T-helper 22 cell (primary cell): ENCODE measurements at places on chromosomes 4 and X.
A peak's percentile ranks its signal among the peaks of the same experiment; 100 is the strongest.

DNA sequence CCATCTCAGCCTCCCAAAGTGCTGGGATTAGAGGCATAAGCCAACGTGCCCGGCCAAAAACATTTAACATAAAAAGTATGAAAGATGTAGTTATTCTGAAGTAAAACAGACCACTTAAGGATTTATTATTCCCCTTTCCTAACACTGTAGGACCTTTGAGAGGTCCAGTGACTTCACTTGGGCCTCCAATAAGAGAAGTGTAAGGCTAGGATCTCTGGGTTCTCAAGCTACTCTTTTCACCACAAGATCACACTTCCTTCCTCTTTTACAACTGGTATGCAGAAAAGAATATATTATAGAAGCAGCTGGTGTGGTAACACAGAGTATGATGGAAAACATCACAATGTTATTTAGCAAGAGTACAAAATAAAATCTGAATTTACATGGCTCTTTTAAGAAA lies 30.2 kb upstream of the CCNG2 start:
- DNase-seq: no peak

GRCh38 chr4:164596927-164597326 lies 157.0 kb upstream of the SMIM31 start:
- no peak for DNase-seq

DNA sequence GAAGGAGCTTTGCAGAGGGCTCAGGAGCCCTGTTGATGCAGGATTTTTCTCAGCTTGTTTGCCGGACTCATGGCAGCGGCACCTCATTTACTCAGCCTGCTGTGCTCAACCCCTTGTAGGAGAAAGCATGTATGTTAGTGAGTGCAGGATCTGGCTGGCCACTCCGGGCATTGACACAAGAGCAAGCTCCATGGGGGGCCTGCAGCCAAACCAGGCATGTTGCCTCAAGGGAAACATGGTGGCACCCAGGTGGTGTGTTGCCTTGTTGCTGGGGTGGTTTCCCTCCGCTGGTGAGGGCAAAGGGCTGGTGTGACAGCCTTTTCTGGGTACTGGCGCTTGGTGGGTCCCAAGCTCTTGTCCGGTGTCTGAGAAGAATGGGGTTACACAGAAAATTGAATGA lies 189.3 kb upstream of the ANXA3 start:
- DNase-seq: no peak

DNA sequence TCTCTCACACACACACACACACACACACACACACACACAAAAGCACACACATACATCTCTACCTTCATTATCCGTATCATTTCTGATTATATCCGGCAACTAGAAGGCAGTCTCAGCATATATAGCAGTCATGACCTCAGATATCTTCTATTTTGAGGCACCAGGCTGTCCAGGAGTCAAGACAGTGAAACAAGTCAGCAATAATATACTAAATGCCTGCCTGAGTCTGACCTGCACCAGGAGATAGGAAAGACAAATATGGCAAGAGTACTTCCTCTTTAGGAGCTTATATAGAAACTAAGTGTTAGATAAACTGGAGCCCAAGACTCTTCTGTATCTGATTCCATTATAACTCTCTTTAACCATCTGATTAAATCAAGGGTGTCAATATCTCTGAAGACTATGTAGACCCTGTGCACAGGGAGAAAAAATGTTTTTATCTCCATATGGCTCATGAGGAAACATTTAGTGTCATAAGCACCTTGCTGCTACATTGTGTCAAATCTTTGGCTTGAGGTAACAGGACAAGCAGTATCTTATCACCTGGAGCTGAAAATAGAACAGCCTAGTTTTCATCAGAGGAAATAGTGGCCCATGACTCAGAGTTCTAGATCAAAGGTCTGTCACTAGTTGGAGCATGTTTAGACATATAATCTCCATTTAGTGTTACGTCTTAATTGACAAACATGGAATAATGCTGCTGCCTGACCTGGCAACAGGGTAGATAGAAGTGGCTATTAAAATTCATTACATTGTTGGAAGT lies 27.0 kb upstream of the FAM47B start:
- DNase-seq: no peak

DNA sequence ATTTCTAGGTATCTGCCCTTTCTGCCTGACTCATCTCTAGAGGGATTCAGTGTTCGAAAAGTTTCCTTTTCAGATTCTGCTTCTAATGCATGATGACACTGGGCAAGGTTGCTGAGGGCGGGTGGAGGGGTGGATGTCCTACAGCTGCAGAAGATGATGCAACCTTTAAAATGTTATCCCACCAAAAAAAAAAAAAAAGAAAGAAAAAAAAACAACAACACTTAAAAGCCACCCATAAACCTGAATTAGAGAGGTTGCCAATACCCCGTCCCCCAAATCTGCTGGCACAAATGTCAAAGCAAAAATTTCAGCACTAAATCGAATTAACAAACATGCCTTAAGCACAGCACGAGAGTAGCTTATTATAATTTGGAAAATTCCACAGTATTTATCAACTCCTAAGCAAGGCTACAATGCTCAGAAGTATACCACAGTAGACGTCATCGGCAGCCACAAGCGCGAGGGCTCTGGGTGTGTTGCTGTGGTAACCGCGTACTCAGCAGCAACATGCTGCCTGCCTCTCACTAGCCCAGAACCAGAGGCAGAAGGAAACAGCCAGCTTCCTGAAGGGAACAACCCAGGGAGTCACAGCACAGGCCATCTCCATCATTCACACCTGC lies 167.5 kb upstream of the MAP3K15 start:
- DNase-seq: peak; percentile 80

DNA sequence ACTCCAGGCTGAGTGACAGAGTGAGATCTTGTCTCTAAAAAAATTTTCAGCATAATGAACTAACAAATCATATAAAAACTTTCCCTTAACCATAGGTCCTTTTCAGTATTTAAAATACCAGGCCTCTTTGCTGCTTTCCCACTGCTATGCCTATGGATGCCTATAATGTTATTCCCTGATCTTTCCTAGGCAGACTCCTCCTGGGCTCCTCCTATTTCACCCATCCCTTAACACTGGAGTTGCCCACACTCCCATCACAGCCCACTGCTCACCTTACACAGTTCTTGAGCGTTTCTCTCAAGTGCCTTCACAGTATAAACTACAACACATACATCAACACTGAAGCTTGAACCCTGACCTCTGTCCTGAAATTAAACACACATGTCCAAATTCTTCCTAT lies 31.6 kb downstream of the PAPSS1 start:
- DNase-seq: no peak

DNA sequence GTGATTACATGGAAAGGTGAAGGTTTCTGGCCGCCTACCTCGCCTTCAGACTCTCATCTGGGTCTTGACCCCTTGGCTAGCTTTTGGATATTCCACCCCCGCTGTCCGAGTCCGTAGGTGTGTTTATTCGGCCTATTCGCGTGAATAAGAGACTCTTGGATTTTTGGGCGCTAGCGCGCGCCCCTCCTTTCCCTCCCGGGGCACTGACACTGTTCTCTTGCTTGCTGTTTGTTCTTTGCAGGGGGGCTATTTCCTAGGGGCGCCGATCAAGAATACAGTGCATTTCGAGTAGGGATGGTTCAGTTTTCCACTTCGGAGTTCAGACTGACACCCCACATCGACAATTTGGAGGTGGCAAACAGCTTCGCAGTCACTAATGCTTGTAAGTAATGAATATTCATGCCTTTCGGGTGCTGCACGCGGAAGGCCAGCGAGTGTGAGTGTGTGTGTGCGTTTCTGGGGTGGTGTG lies 932 bp downstream of the GRIA2 start:
- no peak for DNase-seq

- no peak for DNase-seq
Observed at GRCh38 chrX:104172788-104173187, 6.5 kb downstream of the FAM199X start.

- DNase-seq: peak; percentile 38
Observed at GRCh38 chrX:1657367-1658070, 42.7 kb downstream of the ASMT start.

- DNase-seq: no peak
Observed at GRCh38 chrX:7062276-7062675, 85.2 kb upstream of the STS start.

GRCh38 chrX:21266949-21267348 lies 107.3 kb upstream of the CNKSR2 start:
- no peak for DNase-seq

- no peak for DNase-seq
Observed at GRCh38 chr4:120664851-120665250, 257.7 kb downstream of the PRDM5 start.

DNA sequence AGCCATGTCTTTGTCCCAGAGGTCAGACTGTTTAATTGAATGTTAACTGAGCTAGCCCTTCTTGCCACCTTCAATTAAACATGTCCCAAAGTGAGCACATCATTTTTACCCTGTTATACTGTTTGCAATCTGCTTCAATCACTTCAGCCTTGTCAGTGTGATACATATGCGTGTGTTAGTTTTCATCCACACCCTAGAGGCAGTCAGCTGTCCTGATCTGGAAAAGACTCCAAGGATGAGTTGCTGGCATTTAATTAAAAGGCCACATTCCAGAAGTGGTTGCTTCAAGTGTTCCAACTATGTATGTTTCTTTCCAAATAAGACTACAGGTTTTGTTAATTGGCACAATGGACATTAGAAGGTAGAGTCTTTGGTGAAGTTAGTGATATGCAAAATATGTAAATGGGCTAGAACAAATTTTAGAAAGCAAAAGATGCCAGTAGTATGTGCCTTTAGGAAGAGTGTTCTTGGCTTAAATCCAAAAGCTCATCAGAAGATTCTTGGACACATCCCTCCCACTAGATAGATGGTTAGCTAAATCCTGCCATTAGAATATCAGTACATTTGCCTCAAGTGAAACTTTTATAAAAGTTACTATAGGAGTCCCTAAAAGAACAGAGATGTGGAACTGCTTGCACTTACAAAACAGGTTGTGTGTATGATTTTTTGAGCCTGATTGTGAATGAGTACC lies 79.5 kb upstream of the SLIT2 start:
- DNase-seq: no peak

- no peak for DNase-seq
Observed at GRCh38 chr4:2823671-2824328, 19.8 kb upstream of the ADD1 start.

- DNase-seq: no peak
Observed at GRCh38 chr4:81631958-81632441, 160.3 kb upstream of the RASGEF1B start.

GRCh38 chr4:153791746-153792617 lies 3.1 kb upstream of the SFRP2 start:
- no peak for DNase-seq

GRCh38 chr4:1331591-1332353 lies 15.2 kb upstream of the UVSSA start:
- DNase-seq: no peak

GRCh38 chrX:154840856-154841255 lies 6.4 kb upstream of the SMIM9 start:
- no peak for DNase-seq

DNA sequence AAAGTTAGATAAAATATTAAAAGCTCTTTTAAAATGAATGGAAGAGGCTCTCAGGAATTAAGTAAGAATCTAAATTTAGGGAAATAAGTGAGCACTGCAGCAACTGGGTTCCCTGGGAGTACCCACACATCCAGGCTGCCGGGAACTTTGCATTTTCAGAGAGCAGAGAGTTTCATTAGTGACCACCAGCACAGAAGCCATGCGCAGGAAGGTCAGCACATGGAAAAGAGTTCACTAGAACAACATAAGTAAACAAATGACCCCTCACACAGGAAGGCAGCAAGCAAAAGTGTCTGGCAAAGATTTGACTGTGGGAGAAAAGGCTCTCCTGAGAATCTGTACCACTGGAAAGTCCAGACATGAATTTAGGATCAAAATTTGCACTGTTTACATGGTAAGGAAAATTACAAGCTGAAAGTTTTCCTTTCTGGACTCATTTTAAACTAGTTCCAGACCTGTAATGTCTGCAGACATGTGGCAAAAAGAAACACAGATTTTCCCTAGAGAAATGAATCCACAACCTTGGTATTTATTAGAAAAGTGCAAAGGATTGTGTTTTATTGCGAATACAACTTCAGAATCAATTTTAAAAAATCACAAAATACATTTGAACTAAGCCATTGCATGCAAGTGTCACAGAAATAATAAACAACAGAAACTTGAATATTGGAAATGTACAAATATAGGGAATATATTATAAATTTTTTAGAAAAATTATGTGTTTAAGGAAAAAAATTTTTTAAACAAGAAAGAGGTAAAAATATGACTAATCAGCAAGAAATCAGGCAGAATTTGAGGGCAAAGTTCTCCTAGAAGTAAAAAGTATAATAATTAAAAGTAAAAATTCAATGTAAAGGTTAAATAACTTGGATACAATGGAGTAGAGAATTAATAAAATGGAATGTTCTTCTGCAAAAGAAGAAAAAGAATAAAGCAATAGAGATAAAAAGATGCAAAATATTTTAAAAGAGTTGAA lies 18.4 kb upstream of the MYOZ2 start:
- no peak for DNase-seq

DNA sequence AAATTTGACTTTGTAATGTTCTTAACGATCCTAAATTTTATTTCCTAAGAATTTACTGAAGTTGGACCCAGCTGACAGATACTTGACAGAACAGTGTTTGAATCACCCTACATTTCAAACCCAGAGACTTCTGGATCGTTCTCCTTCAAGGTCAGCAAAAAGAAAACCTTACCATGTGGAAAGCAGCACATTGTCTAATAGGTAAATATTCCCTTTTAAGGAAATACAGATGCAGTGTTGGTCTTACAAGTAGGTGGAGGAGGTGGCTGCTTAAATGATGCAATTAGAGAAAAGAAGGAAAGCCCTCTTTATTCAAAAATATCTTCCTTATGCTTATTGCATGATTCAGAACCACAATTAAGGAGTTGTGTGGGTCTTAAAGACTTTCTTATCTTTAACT lies 73.5 kb downstream of the RS1 start:
- DNase-seq: no peak

- DNase-seq: no peak
Observed at GRCh38 chrX:42809569-42809968, 31.6 kb upstream of the PPP1R2C start.

- DNase-seq: no peak
Observed at GRCh38 chr4:145956288-145956890, 17.8 kb upstream of the ZNF827 start.

- DNase-seq: peak; percentile 7
Observed at GRCh38 chrX:66074920-66075879, 35.3 kb upstream of the VSIG4 start.

GRCh38 chr4:39889226-39889625 lies 88.5 kb downstream of the PDS5A start:
- no peak for DNase-seq
